Stimulated activated CD4-positive, alpha-beta T cell treated with anti-CD3 and anti-CD28 coated beads, Interleukin-2, amount 100 ng/mL, for 24 hours (primary cell): ENCODE measurements at places on chromosomes 4 and X.

DNA sequence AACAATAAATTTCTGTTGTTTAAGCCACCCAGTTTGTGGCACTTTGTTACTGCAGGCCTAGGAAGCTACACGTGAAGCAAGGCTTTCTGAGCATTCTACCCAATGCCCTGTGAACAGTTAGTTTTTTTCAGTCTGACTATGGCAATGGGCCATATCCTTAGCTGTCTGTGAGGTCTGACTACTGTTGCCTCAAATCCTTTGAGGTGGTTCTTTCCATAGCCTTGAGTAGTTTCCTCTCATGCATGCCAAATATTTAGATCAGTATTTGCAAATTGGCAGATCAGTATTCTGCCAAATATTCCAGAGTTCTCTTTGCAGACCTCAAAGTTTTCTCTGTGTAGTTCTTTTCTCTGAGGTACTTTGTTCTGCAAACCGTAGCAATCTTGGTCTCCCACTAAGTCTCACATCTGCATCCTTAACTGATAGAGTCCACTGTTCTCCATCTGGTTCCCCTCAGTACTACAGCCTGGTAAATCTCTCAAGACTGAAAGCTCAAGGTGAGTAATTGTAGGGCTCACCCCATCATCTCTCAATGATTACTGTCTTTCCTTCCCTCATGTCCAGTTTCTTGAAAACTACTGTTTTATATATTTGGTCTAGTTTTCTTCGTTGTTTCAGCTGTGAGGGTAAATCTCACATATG, 984.9 kb upstream of the INTU start:
- DNase-seq: no peak

- no peak for DNase-seq
These were observed 138.0 kb downstream of the PDGFRA start for GRCh38 chr4:54367059-54367458.

GRCh38 chr4:81211956-81212355, 3.1 kb downstream of the PRKG2 start:
- no peak for DNase-seq

- no peak for DNase-seq
These were observed 118.5 kb downstream of the CFAP299 start for GRCh38 chr4:80454040-80454439.

- DNase-seq: no peak
These were observed 27.5 kb downstream of the TSPAN5 start for GRCh38 chr4:98630737-98631454.

DNA sequence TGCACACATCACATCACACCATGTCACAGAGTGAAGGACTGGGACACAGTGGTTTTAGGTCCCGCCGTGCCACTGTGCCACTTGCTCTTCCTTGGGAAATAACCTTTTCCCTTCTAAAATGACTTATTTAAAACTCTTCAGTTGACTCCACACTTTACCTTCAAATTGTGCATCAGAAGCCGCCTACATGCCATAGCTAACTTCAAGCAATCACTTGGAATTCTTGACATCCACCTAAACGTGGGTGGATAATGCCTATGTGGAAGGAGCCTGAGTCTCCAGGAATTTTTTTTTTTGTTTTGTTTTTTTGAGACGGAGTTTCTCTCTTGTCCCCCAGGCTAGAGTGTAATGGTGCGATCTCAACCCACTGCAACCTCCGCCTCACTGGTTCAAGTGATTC, 777.4 kb upstream of the TENM3 start:
- no peak for DNase-seq

GRCh38 chr4:185035284-185035683, 17.0 kb downstream of the HELT start:
- no peak for DNase-seq

GRCh38 chrX:41922431-41923151, 763 bp downstream of the CASK start:
- peak; percentile 18 for DNase-seq

DNA sequence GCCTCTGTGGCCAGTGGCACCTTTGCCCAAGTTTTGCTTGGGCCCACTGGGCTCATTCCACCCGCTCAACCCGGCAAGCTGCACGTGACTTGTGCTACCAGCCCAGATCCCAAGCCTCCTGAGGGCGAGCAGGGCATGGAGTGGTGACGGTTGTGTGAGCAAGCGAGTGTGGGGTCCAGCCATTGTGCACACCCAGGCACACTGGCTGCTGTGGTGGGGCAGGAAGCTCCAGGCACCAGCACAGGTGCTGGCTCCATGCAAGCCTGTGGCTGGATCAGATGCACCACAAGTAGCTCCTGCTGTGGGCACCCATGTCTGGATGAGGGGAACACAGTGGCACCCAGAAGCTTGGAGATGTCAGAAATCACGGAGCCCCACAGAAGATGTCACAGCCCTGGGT, 557.0 kb upstream of the GNPDA2 start:
- no peak for DNase-seq

DNA sequence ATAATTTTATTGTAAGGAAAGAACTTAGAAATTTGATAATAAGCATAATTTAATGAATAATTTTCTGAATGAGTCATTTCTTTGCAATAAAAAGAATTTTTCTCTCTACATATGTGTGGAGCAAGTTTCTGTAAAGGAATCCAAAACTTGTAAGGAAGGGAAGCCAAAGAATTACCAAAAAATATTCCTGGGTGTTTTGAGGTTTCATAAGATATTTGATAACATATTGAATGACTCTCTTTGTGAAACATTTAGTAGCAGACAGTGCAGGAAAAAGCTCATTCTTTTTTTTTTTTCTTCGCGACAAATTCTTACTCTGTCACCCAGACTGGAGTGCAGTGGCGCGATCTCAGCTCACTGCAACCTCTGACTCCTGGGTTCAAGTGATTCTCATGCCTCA, 469.0 kb upstream of the MAGEB2 start:
- no peak for DNase-seq

DNA sequence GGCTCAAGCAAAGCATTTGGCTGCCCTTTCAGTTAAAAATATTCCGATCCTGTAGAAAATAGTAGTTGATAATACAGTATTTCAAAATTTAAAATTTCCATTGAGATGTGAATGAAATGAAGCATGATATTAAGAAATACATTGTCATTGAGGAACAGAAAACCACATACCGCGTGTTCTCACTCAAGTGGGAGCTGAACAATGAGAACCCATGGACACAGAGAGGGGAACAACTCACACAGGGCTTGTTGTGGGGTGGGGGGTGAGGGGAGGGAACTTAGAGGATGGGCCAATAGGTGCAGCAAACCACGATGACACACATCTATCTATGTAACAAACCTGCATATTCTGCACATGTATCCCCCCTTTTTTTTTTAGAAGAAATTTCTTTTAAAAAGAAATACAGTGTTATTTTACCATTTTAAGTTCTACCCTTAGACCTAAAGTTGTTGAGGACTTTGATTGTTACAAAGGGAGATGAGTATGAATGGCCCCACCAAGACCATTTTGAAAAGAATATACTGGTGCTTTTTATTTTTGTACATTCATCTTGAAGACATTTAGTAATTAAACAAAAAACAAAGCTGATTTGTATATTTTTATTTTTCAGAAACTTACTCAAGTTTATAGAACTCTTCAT, 52.0 kb upstream of the IL13RA1 start:
- DNase-seq: no peak

DNA sequence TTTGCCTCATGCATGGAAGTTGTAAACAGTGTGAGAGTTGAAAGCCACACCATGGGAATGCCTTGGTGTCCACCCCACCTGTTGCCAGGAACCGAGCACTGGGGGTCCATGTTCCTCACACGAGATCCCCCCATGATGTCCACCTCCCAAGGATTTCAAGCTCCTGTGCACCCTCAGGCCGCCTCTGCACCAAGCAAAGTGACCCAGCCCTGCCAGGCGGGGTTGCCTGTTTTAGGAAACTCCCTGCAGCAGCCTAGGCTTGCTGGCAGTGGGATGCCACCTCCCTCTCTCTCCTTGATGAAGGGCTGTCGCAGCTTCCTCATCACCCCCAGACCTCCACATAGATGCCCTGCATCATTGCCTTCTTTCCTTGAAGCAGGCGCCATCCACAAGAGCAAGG, 82.8 kb downstream of the GPR143 start:
- DNase-seq: no peak

DNA sequence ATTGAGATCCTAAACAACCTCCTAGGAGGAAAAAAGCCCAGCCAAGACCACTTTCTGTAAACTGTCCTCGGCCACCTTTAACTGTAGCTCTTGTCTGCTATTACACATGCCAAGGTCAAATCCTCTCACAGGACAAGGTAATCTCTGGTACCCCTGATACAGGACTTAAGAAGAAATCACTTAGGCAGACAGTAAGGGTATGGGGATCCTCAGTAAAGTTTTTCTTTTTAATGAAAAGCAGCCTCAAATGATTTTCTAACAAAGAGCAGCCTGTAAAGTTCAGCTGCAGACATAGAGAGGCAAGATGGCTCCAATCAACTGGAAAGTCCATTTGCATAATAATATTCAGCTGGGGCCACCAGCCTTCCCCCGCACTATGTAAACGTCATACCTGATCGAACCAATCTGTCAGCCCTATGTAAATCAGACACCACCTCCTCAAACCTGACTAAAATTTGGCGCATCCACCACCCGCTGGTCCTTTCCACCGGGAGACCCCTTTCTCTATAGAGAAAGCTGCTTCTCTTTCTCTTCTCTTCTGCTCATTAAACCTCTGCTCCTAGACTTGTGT, 14.6 kb upstream of the MPP1 start:
- no peak for DNase-seq

DNA sequence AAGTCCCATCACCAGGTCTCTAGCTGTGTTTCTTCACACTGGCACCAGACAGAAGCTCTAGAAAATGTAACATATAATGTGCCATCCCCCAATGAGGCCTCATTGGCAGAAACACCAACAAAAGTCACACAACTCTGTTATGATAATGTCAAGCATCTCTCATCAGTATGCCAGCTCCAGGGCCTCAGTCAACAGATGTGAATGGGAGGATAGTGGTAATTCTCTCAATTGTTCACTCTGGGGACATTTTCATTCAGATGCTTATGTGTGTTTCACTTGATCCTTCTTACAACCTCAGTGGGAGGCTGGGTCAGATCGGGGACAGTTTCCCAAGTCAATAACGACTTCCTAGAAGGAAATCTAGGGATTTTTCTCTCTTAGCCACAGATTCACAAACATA, 57.5 kb upstream of the SCOC start:
- no peak for DNase-seq

- no peak for DNase-seq
These were observed 109.0 kb upstream of the AADAT start for GRCh38 chr4:170198747-170199146.
